NCI-H187 (cell line): ENCODE measurements at places on chromosomes 12 and 14.

GRCh38 chr12:19988459-19988873 is 379.9 kb upstream of the PDE3A start:
- no peak for DNase-seq

GRCh38 chr12:29640589-29641345 is 143.0 kb downstream of the TMTC1 start:
- DNase-seq, result no peak

GRCh38 chr14:50941151-50941550 is 3.1 kb downstream of the PYGL start:
- no peak for DNase-seq

- DNase-seq, result no peak
Observed at GRCh38 chr12:70321191-70321590, 44.9 kb upstream of the KCNMB4 start.

DNA sequence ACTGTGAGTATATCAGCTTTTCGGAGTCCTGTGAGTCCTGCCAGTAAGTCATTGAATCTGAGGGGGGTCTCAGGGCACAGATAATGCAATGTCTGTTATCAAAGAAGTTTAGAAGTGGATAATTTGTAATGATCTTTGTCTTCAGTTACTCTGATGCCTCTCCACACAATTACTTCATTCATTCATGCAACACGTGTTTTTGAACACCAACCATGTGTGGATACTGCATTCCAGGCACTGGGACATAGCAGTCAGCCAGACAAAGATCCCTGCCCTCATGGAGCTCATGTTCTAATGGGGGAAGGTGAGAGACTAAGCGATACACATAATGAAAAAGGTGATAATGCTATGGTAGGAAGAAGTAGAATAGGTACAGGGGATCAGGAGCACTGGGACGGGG is 60.8 kb upstream of the SCN8A start:
- no peak for DNase-seq

- DNase-seq, result no peak
Observed at GRCh38 chr12:102462795-102463465, 17.4 kb downstream of the IGF1 start.

- peak; percentile 42 for DNase-seq
Observed at GRCh38 chr12:100643246-100643645, 69.8 kb downstream of the GAS2L3 start.

GRCh38 chr14:92792885-92793284 is 1.2 kb upstream of the GOLGA5 start:
- DNase-seq, result no peak

- no peak for DNase-seq
Observed at GRCh38 chr14:90811641-90812040, 4.6 kb downstream of the TTC7B start.

GRCh38 chr14:96304956-96305355 is 48.9 kb downstream of the BDKRB1 start:
- no peak for DNase-seq

DNA sequence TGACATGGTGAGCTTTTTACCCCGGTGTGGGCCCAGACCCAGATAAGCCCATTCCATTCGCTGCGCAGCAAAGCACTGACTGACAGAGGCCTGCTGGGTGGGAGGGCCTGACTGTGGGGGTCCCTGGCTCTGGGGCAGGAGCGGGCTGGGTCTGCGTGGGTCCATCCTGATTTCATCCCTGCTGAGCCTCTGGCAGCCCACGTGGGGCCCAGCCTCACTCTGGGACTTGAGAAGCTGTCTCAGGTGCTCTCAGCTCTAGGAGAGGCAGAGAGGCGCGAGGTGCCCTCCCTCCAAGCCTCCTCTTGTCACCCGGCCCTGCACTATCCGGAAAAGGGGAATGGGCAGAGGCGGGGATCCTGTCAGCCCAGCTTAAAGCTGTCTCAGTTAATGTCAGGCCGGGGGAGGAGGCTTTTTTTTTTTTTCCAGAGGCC is 927 bp downstream of the ABCB9 start:
- DNase-seq, result peak; percentile 21

- DNase-seq, result no peak
Observed at GRCh38 chr14:74346341-74346740, 1.9 kb upstream of the VRTN start.

GRCh38 chr12:121537814-121538698 is 42.8 kb downstream of the KDM2B start:
- DNase-seq, result no peak

DNA sequence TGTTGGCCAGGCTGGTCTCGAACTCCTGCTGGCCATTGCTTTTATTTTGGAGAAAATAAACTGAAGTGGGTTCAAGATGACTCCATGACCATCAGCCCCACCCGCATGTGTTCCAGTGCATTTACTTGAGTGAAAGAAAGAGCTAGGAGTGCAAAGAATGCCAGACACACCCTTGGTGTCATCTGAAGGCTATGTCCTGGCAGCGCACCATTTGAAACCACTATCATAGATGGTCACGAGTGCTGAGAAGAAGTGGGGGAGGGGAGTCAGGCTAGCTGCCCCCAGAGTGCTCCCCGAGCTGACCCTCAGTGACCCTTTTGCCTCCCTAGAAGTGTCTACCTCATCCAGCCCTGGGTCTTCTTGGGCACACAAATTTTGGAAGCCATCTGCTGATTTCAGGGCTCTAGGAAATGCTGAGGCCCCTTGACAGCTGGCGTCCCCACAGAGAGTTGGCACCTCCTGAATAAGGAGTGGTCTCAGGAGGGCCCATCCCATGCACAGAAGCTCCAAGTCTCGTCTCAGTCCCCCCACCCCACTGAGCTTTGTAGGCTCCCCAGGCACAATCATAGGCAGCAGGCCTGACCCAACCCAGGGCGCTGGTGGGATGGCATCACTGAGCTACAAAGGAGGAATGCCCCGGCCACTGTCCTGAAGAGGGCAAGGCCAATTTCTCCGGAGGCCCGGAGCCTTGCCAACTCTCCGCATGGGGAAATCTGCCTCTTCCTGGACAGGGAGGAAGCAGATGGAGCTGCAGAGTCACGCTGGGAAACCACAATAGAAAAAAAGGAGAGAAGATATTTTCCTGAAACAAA is 28.0 kb downstream of the PXN start:
- no peak for DNase-seq

- DNase-seq, result no peak
Observed at GRCh38 chr12:116620124-116620491, 60.9 kb downstream of the MAP1LC3B2 start.

DNA sequence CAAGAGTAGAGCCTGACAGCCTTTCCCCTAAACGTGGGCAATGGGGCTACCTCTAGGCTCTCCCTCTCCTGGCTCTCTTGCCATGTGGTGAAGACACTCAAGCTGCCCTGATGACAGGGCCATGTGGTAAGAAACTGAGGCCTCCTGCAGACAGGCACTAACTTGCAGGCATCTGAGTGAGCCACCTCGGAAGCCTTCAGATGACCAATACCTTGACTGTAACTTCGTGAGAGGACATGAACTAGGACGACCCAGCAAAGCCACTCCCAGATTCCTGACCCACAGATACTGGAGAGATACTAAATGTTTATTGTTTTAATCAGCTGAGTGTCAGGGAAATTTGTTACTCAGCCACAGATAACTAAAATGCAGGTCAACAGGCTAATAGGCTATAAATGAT is 96.4 kb downstream of the EFCAB11 start:
- no peak for DNase-seq

- no peak for DNase-seq
Observed at GRCh38 chr12:52078276-52078675, 1.2 kb upstream of the SMIM41 start.

DNA sequence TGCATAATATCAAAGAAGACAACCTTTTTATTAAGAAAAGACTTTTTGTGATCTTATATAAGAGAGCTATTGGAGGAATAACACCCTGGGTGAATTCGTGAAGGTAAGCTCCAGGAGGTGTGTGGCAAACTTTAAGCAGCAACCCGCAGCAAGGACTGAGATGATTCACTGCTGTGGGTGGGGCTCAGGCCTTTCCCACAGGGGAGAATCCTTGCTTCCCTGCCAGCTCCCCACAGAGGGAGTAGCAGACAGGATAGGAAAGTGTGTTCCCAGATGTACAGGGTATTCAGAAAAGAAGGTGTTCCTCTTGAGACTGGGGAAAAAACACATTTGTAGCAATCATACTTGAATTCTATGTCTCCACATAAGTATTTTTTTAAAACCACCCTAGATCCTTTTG is 9.2 kb downstream of the NDUFA12 start:
- no peak for DNase-seq
